GM12891 (cell line): ENCODE measurements at places on chromosomes 4 and X.
A peak's percentile ranks its signal among the peaks of the same experiment; 100 is the strongest.

DNA sequence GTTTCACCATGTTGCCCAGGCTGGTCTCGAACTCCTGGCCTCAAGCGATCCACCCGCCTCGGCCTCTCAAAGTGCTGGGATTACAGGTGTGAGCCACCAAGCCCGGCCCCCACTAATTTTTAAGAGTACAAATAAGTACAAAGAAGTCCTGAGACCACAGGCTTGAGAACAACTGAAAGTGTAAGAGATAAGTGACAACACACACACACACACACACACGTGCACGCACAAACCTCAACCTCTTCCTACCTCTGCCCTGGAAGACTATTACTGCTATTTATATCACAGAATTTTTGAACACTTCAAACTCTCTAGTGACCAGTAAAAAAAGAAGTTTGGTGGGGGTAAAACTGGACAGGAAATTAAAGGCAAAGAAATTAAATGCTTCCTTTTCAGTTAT lies 7.5 kb downstream of the KLHL15 start:
- DNase-seq = no peak

- no peak for DNase-seq
Measured at GRCh38 chrX:68894513-68895340, 65.9 kb downstream of the EFNB1 start.

GRCh38 chr4:95857761-95858160 lies 17.9 kb downstream of the PDHA2 start:
- no peak for DNase-seq

DNA sequence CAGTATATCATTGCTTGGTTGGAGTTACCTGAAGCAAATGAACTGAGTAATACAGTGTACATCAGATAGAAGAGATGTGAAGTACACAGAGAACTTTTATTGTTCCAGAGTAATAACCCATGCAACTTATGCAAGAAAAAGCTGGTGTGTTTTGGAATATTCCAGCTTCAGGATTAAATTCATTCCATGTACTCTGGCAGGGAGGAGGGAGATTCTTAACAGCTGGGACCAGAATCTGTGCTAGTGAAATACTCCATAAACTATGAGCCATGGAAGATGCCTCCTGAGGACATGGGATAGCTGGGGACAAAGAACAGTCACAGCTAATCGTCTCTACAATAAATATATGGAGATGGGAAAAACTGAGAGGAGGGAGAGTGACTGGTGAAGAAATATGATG lies 101.6 kb upstream of the OTUD4 start:
- no peak for DNase-seq

DNA sequence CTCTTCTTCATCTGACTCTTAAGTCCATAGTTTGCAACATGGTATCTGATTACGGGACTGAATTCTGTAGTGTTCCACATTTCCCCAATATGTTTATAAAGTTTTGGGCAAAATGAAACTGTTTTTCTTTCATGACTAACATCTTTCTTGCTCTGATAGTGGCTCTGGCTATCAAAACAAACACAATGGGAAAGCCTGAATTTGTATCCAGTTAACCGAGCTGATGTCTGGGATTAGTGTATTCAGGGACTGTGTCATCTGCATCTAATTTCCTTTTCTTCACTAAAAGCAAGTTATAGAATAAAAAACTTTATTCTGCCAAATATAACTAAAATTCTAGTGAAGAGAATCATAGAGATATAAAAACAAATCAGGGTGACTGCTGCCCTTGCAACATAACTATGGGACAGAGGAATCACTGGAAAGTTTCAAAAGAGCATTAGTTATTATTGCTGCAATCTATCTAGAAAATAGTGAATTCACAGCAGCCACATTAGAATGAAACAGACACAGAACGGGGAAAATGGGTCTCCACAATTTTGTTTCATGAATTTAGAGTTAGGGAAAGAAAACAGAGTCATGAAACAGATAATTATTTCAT lies 61.3 kb downstream of the ANTXR2 start:
- DNase-seq = no peak

DNA sequence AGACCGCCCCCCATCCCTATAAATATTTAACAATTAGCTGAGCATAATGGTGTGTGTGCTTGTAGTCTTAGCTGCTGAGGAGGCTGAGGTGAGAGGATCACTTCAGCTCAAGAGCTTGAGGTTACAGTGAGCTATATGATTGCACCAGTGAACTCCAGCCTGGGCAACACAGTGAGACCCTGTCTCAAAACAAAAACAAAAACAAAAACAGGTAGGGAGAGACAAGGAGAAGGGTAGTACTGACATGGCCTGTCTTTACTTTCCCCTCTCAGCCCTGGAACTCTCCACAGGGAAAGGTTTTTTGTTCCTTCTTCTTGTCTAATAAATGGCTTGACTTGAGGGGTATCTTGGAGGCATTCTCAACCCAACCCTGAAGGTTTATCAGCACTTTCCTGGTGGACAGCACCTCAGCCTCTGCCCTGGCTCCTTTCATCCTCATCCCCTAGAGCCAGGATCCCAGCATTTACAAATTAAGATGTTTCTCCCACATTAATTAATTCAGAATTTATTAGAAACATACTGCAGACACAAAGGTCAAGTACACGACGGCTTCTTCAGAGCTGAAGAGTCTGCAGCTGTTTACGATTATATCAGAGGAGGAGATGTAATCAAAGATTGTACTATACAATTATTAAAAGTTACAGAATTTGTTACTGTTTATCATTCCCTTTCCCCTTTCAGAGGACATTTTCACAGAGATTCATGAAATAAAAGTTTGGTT lies 131.8 kb downstream of the AFF1 start:
- no peak for DNase-seq

GRCh38 chrX:150692831-150693724 lies at the start of gene MTMR1:
Gene MTMR1, plus strand, starts transcription at chrX:150693396. Its CDS starts 135 bp downstream, at chrX:150693531.
- peak; percentile 43 for DNase-seq

- no peak for DNase-seq
Measured at GRCh38 chr4:137310166-137310565, 222.1 kb downstream of the PCDH18 start.

DNA sequence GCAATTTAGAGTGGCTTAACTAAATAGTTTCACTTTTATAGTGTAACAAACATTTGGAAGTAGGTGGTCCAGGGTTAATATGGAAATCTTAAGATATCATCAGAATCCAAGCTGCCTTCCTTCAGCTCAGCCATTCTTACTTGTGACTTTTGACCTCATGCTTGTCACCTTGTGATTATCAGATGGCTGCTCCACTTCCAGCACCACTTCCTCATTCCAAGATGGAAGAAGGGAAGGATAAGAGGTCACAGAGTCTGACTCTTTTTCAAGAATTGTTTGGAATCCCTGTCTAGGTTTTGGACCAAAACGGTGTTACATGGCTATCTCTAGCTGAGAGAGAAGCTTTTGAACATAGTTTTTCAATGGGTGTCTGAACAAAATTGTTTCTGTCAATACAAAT lies 39.9 kb downstream of the MTTP start:
- DNase-seq = no peak

DNA sequence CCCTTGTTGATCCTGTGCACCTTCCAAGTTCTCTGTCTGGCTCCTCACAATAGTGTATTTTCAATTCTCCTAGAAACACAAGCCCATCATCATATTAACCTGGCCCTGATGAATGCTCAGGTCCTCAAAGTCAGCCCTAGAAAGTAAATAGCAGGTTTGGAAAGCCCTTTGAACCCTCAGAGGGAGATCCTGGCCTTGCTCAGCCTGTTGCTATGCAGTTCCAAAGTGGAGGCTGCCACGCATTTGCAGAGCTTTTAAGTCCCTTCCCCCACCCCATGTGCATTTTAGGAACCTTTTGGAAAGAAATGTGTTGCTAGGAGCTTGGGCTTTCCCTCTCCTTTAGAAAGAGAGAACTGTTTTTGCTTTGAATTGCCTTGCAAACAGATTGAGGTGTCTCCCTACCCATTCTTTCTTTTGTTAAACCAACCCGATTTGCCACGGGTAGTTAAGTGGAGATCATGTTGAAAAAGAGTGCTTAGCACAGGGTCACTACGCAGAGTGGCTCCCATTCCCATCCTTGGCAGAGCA lies 12.2 kb downstream of the MAMLD1 start:
- DNase-seq = no peak

DNA sequence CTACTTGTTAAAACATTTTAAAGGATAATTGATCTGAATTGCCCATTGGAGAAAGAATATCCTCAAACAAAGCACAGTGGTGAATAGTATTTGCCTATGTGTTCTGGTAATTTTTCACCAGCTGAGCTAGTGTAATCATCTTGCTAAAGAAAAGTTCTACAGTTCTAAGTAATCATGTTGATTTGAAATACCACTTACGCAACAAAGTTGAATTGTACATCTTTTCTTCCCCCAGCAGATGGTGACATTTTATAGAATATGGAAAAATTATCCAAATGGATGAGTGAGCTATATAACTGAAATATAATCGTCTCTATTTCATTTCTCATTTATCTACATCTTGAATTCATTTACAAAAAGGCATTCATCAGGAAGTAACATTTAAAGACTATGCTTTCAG lies 9.7 kb upstream of the ZNF674 start:
- DNase-seq = no peak

DNA sequence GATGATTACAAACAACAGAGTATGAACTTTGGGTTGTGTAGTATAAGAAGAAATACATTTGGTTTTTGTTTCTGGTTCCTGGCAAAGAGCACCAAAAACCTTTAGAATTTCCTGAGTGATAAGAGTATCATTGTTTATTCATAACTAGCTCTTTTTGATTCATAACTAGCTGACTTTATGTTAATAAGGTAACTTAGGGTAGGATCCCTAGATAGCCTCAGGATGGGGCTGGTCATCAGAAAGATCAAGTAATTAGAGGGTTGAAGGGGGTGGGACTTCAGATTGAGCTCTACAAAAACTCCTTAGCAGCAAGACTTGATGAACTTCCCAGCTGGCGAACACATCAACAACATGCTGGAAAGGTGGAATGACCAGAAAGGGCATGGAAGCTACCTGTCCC lies 166.5 kb downstream of the SCFD2 start:
- no peak for DNase-seq

DNA sequence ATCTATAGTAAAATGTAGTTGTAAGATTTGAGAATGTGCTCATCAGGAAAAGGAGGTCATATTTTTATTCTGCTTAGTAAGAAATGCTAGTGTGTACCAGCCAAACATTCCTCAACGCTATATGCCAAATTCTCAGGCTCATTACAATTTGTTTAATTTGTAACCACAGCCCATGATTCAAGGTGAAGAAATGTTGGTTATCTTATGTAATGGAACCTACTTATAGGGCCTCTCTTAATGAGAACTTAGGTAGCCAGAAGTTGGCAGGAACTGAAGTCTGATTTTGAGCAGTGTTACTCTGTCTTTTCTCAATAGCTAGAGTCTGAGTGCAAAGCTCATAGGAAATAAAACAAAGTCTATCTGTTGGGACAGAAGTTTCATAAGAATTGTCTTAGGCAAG lies 595.0 kb downstream of the GLUD2 start:
- no peak for DNase-seq

GRCh38 chr4:171889681-171890080 lies 76.5 kb downstream of the GALNTL6 start:
- no peak for DNase-seq

DNA sequence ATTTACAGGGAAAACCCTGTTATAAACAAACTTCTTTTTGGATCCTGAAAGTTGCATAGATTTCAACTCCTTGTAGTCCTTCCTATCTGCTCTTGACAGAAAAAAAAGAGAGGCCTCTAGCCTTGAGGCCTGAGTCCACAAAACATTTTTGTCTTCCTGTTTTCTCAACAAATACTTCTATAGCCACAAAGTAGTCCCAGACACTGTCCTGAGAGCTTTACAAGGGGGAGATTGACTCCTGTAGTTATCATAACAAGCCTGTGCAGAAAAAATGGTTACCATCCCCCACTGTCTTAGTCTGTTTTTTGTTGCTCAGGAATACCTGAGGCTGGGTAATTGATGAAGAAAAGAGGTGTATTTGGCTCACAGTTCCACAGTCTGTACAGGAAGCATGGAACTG lies 35.2 kb downstream of the PCDH7 start:
- no peak for DNase-seq

DNA sequence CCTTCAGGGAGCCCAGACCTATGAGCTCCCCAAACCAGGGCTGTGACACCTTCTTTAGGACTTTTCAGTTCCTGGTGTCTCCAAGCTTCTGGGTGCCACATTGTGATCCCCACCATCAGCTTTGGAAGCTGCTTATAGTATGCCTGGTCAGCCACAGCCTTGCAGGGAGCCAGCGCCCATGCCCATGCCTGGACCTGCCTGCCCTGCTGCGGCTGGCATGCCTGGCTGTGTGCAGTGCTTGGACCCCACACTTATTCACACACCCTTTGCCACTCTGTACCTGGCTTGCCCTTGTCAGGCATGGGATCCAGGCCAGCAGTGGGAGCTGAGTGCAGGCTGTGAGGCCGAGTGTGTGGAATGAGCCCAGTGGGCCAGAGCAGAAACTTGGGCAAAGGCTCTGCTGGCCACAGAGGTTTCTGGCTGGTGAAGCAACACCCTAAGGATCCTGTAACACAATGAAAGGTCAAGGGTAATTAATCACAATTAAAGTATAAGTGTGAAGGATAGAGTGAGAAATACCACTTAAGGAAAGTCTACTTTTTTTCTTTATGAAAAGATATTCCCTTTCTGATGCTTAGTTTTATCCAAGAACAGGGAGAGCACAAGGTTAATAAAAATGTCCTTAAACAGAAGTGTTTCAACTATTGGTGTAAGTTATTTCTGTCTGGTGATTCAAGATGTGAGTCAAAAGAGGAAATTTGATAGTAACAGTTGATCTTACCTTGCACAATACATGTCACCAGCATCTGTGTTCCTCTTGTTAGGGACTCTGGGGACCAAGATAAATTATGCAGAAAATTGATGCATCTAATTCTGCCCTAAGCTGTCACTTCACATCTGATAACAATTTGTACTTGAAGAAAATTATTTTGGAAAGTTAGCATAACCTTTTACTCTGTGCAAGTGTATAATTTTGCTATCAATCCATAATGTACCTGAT lies 161.8 kb downstream of the FAM47A start:
- DNase-seq = peak; percentile 0

DNA sequence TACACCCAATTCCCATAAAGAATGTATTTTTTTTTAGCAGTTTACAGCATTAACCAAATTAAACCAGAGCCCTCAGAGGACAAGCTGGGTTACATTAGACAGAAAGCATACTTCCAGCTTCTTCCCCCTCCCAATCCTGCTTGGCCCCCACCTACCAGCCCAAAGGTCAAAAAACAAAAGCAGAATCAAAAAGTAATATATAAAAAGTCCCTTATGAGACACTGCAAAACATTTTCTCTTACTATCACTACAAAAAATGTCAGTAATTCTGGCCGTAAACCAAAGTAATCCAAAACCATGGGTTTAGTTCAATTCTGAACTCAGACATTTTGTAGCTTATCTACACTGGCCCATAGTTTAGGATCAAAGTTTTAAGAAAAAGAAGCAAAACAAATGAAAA lies 38.0 kb downstream of the APBB2 start:
- no peak for DNase-seq
